ENCODE measurements at places on chromosomes 5 and 9.

DNA sequence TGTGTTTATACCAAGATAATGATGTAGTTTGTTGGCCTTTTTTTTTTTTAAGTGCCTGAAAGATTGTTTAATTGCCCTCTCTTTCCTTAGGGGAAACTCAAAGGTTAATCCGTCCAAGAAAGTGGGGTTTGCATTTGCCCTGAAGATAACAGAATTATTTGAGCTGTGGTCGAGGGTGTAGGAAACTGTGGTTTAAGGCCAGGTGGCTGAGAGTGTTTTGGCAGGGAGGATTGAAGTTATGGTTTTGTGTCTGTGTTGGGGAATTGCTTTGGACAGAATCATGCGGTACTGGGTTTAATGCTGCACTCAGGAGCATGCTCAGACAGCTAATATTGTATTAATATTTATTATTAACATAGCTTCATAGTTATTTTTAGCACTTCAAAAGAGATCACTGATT, 509.8 kb downstream of the EBF1 start:
- peak; percentile 80 for DNase-seq

- DNase-seq: no peak
Observed at GRCh38 chr5:116530276-116530675, 44.3 kb downstream of the SEMA6A start.

DNA sequence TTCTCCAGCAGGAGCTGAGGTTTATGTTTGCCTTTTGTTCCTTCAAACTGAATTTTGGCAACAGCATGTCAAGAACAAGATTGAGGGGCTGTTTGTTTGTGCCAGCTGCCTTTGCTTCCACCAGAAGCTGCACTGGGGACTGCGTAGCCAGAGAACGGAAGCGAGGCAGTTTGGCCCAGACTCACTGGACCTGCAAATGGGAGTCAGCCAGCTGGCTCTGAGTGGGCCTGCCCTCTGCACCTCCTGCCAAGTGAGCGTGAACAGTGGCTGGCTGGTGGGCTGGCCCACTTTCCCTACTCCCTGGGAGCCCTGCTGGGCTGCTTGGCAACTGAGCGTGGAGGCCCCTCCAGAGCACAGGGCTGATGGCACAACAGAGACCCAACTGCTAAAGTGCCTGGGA, 111.6 kb downstream of the GALNT10 start:
- DNase-seq: no peak

DNA sequence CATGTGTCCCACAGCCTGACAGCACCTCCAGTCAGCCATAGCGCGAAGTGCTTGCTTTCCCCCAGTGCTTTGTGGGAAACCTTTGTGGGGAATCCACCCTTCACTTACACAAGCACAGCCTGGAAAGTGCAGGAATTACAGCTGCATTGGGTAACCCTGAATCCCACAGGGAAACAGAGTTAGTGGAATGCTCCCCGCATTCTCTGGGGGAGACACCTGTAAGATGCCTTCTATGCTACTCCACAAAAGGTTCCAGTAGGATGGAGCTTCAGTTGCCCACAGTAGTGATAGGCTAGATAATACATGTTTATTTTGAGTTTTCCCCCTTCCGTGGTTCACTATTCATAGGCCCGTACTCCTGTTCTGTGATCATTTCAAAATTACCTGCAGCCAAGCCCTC, 60.3 kb downstream of the TLE4 start:
- no peak for DNase-seq

GRCh38 chr5:112586596-112587062, 151.1 kb upstream of the APC start:
- DNase-seq: peak; percentile 35

GRCh38 chr5:4453655-4454054, 686.5 kb upstream of the ADAMTS16 start:
- DNase-seq: no peak

DNA sequence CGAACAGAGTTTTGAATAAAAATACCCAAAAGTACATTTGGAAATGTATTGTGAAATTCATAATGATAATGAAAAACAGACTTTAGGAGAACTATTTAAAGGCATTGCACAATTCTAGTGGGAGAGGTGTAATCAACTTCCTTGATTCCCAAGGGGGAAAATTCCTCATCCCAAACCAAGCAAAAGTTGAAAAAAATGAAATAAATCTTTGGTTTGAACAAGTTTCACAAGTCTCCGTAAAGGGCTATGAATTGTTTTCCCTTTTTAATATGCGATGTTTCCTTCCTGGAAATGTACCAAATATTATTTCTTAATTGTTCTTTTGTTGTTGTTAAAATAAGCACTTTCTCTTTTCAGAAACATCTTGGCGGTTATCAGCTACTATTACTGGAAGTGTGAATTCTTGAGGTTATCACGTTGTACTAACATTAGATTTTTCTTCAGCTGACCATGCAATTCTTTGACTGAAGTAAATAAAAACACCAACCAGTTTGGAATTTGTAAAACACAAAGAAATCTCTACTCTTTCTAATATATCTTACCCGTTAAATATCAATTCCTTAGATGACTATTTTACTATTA, 59.3 kb downstream of the SVEP1 start:
- DNase-seq: no peak

- DNase-seq: no peak
Observed at GRCh38 chr5:11443831-11444230, 460.4 kb downstream of the CTNND2 start.

DNA sequence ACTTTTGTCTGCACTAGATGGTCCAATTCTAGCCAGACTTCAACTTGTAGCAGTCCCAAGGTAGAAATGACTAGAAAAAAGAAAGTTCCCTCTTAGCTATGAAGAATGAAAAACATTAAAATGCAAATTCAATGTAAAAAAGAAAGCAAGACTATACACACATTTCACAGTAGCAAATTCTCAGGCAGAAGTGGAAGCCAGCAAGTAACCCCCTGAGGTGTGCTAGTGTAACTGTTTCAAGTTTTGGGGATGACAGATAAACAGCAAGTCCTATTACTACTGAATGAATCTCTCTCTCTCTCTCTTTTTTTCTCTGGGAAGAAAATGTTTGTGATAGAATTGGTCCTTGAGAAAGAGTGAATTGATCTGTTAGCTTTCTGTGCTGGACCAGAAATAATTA, 185.6 kb downstream of the EFNA5 start:
- DNase-seq: no peak

GRCh38 chr5:168592014-168592368, 12.8 kb upstream of the PANK3 start:
- no peak for DNase-seq

- no peak for DNase-seq
Observed at GRCh38 chr9:134966697-134967546, 49.2 kb upstream of the FCN1 start.

- no peak for DNase-seq
Observed at GRCh38 chr5:62347928-62348327, 41.9 kb downstream of the KIF2A start.

- DNase-seq: no peak
Observed at GRCh38 chr5:115168829-115169486, 750 bp downstream of the TRIM36 start.

DNA sequence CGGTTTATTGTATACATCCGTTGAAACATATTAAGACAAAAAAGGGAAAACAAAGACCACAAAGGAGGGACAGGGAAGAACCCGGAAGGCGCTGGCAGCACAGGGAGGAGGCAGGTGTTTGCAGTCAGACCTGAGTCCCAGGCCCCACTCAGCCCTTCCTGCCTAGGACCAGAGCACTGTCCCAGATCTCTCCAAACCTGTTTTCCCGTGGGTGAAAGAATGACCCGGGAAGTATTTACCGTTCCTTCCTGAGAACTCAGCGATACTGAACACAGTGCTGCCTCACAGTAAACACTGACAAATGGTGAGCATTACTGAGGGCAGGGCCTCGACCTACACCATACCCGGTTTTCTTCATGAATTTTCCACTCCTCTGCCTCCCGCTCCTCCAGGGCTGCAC, 1.2 kb downstream of the ABO start:
- no peak for DNase-seq

DNA sequence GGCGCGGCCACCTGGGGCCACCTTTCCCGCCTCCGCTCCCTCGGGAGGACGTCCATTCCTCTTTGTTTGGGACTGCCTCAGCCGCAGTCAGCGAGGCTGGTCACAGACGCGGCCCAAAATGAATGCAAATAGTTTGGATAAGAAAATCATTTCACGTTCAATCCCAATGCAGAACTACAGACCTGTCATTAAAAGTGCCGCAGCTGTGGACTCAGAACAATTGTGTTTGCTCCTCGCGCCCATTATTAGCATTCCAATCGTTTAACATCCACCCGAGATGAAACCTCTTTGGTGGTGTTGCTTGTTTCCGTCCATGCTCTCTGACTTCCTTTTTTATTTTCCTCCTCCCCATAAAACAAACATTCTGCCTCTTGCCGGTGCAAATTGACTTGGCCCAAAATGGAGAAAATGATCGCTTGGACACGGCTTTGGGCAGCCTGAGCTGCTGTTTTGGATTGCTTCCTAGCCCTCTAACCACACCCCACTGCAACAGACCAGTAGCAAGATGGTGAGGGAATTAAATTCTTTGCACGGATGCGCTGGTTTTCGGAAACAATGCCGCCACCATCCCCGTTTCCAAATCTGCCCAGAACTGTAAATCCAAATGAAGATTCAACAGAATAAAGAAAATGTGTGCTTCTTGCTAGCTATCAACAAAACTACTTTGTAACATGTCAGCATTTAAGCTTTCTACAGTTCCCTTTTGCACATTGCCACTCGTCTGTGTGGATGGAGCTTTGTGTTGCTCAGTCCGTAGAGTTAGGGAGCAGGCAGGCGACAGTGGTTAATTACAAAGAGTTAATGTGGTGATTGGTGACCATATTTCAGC, 784 bp downstream of the NLN start:
- peak; percentile 20 for DNase-seq

DNA sequence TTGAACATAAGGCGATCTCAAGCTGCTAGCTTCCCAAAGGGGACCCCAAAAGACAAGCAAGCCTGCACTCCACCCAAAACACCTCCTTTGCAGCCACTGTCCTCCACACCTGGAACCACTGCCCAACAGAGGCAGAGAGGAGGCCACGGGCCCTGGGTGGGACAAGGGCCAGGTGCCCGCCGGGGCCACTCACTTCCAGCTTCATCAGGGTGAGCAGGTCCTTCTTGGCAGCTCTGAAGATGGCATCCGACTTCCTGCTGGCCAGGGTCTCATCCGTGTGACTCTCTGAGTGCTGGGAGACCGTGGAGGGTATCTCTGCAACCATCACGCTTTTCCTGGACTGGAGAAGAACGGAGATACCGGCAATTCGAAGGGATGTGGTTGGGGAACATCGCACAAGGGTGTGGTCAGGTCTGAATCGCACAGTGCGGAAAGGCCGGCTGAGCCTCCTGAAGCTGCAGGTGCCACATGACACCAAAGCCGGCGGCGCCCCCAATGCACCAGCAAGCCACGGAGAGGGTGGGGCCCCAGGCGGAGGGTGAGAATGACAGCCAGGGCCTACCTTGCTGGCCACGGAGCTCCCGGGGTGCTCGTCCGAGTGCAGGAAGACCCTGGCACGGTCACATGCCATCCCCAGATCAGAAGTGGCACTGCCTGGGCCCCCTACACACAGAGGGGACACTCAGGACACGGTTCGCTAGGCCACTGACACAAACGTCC, 44.6 kb downstream of the PNPLA7 start:
- no peak for DNase-seq

DNA sequence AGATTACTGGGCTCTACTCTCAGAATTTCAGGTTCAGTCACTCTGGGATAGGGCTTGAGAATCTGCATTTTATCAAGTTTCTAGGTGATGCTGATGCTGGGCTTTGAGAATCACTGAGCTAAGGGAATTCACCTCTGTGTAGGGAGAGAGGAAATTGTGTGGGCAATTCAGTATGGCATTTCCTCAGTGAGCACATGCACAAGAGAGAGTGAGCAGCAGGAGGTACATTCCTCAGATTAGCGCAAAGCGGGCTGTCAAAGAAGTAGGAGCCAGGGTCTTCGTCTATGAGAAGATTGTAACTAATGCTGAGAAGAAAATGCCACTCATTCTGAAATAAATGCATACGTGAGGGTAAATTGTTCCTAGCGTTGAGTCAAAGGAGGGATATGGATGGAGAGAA, 175.9 kb downstream of the KIF4B start:
- DNase-seq: no peak

- no peak for DNase-seq
Observed at GRCh38 chr5:156667616-156668015, 182.5 kb upstream of the PPP1R2B start.

- no peak for DNase-seq
Observed at GRCh38 chr5:6907320-6907918, 194.2 kb downstream of the TENT4A start.

GRCh38 chr9:105636331-105636730, 25.9 kb upstream of the TAL2 start:
- no peak for DNase-seq

- no peak for DNase-seq
Observed at GRCh38 chr9:106035806-106036205, 341.5 kb downstream of the TMEM38B start.

DNA sequence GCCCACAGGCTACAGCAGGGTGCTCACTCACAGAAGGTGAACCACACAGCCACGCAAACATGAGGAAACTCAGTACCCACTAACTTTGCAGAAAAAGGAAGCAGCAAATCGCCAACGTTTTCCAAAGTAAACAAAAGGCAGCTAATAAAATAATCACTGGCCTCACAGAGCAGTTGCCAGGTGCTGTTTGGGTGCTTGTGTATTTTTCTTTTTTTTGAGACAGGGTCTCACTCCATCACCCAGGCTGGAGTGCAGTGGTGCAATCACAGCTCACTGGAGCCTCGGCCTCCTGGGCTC, 3.8 kb downstream of the SNAPC4 start:
- DNase-seq: no peak

- DNase-seq: no peak
Observed at GRCh38 chr5:135245521-135246499, 153.2 kb downstream of the MACROH2A1 start.

Measured in DND-41 (cell line).